Kidney glomerular epithelial cell (primary cell): ENCODE measurements at places on chromosomes 7 and 10.

- DNase-seq = no peak
Measured at GRCh38 chr7:42945821-42946626, 13.8 kb downstream of the MRPL32 start.

GRCh38 chr10:92384741-92385140 is 93.8 kb downstream of the MARCHF5 start:
- no peak for DNase-seq

GRCh38 chr10:107398115-107398514 is 233.6 kb upstream of the SORCS1 start:
- DNase-seq = no peak

GRCh38 chr10:36114913-36115312 is 472.8 kb upstream of the FZD8 start:
- DNase-seq = no peak

- DNase-seq = no peak
Measured at GRCh38 chr10:15739254-15739970, 19.7 kb upstream of the ITGA8 start.

DNA sequence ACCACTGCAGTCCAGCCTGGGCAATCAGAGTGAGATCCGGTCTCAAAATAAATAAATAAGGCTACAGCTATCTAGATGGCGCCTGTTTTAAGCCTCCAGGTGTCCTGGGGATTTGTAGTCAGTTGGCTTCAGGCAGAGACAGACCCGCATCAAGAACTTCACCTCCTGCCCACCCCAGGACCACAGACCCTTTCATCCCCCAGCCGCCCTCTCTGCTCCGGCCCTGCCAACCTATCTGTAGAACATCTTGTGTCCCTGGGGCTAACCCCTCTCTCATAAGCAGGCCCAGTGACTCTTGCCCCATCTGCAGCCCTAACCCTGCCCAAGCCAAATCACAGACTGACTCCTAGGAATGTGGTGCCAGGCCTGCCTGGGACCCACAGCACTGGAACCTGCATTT is 17.9 kb downstream of the PDIA4 start:
- no peak for DNase-seq

GRCh38 chr7:24778543-24779282 is 21.4 kb upstream of the GSDME start:
- no peak for DNase-seq

DNA sequence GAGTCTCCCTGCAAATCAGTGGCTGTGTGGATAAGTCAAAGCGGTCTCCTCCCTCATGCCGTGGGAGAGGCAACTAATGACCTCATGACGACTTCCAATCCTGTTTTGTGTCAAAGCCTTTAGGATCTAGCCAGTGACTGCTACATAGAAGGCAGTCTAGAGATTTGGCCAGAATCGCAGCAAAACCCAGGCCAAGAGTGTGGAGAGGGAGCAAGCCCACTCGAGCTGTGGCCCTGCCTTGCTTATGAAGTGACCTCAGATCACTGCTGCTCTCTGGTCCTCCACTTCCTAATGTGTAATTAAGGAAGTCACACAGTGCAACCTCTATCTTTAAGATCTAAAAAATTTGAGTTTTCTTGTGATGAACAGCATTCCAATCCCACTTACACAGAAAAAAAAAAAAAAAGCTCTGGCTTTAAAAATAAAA is 296.7 kb upstream of the KLF6 start:
- no peak for DNase-seq

- DNase-seq = no peak
Measured at GRCh38 chr10:102546606-102547320, 43.0 kb downstream of the SUFU start.

- DNase-seq = no peak
Measured at GRCh38 chr7:26508917-26509316, 217.3 kb downstream of the SNX10 start.

GRCh38 chr7:148791546-148791945 is 92.5 kb downstream of the EZH2 start:
- no peak for DNase-seq

DNA sequence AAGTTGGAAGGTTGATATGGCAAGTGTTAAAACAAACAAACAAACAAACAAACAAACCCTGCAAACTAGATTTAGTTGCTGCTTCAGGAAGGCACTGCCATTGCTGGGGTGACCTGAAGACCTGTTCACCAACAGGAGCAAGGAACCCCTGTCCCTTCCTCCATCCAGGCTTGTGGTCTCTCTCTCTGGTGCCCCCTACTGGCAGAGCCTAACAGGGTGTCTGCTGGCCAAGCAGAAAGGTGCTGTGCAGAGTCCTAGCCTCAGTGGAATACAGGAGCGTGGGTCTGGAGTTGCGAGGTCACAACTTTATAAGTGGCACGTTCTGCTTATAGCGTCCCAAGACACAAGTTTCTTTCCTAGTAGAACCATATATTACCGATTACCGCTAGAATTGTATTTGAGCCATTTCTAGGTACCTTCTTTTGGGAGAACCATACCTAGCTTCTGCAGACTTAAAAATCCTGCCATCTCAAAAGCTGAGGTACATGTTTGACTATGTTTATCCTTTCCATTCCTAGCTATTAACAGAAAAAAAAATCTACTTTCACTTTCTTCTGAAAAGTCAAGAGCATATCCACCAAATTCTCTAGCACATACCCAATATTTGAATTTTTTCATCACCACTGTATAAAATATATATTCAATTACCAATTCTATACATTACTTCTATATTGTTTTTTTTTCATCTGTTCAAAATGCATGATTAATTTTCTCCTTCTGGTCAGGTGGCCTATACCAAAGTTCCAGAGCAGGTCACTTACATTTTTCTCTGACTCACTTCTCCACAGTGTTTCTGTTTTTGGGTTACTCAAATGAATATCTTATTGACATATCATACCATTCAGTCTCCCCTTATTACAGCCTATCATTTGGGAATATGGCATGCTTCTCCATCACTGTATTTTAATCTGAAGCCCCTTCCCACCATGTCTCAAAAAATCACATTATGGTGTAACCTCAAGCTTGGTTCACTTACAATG is 29.1 kb upstream of the CALD1 start:
- DNase-seq = no peak

GRCh38 chr10:71705582-71705981 is 14.0 kb downstream of the C10orf105 start:
- no peak for DNase-seq

DNA sequence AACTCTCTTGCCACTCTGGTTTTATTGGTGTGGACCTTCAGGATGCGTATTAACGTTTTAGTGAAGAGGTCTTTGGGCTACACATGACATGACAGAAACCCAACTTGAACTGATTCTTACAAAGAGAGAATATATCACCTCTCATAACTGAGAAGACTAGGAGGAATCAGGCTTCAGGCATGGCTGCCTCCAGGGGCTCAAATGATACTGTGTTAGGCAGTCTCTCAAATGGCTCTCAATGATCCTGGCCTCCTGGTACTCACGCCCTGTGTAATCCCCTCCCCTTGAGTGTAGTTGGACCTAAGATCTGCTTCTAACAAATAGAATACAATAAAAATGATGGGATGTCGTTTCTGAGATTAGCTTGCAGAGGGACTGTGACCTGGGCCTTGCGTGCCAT is 58.5 kb upstream of the SYPL1 start:
- DNase-seq = no peak

DNA sequence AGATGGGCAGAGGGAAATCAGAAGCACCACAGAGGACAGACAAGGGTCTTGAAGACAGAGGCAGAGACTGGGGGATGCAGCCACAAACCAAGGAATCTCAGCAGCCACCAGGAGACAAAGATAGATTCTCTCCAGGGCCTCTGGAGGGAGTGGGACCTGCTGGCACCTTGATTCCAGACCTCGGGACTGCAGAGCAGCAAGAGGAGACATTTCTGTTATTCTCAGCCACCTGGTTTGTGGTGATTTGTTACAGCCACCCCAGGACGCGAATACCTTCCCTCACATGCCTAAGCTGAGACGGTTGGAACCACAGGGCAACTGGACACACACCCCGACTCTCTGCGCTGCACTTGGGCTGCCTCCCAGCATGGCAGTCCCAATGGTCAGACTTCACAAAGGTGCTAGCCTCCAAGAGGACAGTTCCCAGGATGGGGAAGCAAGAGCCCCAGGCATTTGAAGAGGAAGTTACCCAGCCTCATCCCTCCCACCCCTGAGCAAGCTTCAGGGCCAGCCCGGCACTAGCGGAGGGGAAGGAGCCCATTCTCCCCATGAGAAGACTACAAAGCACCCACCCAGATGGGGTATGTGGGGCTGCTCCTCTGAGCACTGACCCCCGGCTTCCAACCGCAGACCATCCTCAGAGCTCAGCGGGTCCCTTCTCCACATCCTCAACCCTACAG is 104.6 kb upstream of the INSIG1 start:
- no peak for DNase-seq

GRCh38 chr7:33922820-33923219 is 17.5 kb downstream of the BMPER start:
- no peak for DNase-seq

DNA sequence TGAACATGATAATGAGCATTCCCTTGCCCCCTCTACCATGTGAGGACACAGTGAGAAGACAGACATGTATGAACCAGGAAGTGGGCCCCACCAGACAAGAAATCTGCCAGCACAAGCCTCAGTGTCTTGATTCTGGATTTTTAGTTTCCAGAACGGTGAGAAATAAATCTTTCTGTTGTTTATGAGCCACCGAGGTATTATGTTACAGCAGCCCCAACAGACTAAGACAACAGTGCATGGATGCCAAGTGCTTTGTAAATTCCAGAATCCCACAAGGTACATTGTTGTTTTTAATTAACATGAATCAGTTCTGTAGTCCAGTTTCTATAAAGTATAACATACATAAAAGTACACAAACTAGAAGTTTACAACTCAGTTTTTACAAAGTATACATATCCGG is 162.2 kb downstream of the ARHGAP21 start:
- no peak for DNase-seq

DNA sequence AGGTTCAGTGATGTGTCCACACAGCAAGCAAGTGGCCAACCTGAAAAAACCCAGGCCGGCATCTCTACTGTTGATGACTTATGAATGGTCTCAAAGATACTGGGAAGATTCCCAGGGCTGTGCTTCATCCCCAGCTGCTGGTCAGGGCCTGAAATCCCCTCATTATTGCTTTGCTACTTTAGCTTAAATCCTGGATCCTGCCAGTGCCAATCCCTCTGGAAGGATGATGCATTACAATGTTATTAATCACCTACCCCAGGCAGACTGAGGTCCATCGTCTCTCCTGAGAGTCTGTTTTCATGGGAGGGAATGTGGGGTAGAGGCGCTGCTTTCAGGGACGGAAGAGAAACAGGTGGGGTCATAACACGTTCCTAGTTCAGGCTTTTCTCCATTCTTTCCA is 371.6 kb downstream of the RPS24 start:
- DNase-seq = no peak
